ENCODE measurements at places on chromosomes 12 and 14.

DNA sequence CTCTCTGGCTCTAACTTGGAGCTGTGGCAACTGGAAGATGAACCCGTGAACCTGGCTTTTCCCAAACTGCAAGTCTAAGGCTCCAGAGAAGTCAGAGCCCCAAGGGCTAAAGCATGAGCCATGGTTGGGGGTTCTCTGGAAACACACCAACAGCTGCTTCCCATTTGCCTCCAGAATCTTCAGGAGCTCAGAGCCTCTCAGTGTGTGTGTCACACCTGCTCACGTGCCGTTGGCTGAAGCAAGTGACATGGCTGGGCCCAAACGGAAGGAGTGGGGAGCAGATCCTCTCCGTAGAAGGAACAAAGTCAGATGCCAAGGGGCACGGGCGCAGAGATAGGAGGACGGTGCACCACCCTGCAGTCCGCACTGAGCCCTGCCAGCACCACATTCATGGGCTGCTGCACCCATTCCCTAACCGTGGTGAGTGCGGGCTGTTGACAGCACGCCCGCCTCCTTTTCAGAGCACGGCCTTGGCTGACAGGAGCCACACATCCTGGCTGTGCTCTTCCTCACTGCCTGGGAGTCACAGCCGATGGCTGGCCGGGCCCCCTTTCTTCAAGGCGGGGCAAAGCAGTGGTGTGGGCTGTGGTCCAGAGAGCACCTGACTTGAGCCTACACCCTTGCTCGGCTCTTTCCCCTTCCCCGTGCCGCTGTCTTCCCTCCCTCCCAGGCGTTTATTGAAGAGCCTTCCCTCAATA is 16.6 kb upstream of the TRAF3 start:
- DNase-seq: no peak

GRCh38 chr12:6183689-6184428 is 16.3 kb upstream of the CD9 start:
- no peak for DNase-seq

DNA sequence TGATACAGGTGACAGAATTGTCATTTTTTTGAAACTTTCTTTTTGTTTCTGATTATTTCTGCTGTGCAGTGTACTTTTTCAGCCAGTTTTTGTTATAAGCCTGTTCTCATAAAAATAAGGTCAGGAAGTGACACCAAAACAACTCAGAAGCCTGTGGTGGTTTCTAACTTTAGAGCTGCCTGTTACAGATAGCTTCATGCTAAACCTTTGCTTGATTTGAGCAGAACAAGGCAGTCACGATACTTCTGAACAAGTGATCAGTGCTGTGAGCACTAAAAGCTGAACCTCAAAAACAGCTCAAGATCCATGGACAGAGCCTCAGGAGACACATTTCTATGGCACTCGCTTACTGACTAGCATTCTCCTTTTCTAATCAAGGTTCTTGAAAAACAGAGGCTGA is 82.0 kb downstream of the PRKCH start:
- DNase-seq: no peak

- no peak for DNase-seq
Measured at GRCh38 chr14:100910888-100911664, 7.6 kb upstream of the RTL1 start.

DNA sequence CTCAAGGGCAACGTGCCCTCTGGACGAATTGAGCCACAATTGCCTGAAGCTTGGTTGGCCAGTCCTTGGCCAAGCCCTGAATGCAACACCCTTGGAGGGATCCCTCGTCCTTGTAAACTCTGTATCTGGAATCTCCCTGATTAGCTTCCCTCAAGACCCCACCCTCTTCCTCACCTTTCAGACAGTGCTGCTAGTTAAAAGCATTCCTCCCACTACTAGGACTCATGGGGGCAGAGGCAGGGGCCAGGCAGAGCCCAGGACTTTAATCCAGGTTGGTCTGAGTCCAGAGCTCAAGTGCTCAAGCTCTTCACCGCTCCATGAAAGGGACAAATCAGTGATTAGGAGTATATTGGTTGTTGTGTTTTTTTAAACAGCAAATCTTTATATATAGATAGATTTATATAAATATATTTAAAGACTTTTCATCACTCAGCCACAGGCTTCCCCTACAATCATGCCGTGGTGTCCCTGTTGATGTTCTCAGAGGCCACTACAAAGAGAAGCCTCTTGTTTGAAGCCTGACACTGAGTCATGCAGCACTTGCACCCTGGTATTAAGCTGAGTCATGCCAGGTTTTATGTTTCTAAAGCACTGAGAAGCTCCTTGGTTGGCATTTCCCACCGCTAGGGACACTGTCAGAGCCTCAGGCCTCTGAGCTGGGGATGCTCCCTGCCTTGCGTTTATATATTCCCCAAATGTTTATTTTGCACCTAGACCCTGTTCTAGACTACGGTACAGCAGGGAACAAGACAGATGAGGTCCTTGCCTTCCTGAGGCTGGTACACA is 53.8 kb upstream of the GSC start:
- no peak for DNase-seq

DNA sequence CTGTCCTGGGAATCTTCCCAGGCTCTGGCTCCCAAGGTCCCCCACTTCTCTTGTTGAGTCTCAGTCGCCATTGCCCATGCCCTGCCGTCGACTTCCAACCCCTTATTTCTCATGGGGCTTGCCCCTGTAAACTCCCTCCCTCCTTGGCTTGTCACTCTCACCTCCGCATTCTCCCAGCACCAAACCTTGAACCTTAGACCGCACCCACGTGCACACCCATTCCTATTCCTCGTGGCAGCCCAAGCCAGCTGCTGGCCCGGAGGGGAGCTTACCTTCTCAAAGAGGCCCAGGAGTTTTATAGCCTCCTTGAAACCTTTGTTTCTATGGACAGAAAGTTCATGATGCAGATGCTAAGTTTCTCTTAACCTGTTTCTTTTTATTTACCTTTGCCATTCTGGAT is 4.6 kb downstream of the JDP2 start:
- no peak for DNase-seq

DNA sequence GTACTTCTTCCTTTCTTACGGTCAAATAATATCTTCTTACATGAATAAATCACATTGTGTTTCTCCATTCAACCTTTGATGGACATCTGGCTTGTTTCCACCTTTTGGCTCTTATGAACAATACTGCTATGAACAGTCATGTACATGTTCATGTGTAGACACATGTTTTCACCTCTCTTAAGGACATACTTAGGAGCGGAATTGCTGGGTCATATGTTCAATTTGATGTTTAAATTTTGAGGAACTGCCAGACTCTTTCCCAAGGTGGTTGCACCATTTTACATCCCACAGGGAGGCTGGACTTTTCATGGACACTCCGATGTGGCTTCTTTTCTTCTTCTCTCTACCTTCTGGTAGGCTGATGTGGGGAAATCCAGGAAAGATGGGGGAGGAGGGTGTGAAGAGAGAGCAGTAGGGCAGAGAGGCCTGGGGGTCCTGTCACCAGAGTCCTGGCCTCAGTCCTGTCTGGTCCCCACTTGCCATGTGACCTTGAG is 16.8 kb downstream of the LGMN start:
- DNase-seq: no peak

DNA sequence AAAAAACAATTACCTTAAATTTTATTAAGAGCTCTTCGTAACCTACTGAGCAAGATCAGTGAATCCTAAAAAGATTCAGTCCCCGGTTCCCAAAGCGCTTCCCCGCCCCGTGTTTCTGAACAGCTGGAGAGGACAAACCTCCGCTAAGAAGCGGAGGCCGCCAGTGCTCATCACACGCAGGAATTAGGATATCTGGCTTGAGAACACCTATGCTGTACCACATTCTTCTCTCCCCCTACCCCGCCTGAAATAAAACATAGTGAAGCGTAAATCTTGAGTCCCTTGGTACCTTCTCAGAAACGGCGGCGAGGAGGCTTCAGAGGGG is 774 bp upstream of the WDR20 start:
- DNase-seq: no peak

- no peak for DNase-seq
Measured at GRCh38 chr12:122596838-122597237, 69.8 kb downstream of the KNTC1 start.

DNA sequence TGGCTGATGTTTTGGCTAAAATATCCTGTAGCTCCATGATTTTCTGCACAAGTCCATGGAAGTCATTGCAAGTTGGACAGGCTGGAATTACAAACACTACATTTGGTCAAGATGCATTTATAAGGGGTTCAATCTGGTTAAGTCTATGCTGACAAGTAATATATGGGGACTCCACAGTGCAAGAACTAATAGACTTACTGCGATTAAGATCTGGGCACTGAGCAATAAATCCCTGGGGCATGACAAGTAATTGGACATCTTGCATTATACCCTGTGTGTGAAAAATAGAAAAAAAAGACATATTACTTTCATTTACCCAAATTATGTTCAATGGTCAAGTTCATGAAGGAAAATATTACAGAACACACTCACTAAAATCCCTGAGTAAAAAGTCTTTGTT is 99.1 kb downstream of the NELL2 start:
- no peak for DNase-seq

DNA sequence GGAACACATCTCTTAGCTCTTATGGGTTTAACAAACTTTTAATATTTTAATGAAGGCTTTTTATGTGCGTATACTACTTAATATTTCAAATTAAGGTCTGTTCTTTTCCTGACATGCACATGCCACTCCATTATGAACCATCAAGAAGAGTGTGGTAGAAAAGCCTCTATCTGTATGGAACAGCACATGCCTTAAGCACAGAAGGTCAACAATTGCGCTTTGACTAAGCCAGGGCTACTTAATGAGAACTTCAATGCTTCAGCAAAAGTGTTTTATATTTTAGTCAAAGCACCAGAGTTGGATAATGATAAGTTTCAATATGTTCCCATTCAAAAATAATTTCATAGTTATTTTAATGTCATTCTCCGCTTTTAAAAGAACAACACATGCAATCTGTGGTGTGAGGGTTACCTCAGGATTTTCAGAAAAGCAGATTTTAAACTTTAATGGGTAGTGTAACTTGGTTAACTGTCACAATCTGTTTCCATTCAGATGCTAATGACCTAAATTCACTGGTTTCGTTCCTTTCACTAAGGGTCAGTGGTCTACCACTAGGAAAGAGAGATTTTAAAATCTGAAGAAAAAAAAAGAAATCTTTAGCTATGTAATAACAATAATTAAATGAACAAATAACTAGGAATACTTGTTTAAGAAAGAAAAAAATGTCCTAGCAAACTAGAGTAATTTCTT is 193.4 kb upstream of the NOVA1 start:
- no peak for DNase-seq

- no peak for DNase-seq
Measured at GRCh38 chr12:112875608-112876007, 31.2 kb upstream of the OAS1 start.

DNA sequence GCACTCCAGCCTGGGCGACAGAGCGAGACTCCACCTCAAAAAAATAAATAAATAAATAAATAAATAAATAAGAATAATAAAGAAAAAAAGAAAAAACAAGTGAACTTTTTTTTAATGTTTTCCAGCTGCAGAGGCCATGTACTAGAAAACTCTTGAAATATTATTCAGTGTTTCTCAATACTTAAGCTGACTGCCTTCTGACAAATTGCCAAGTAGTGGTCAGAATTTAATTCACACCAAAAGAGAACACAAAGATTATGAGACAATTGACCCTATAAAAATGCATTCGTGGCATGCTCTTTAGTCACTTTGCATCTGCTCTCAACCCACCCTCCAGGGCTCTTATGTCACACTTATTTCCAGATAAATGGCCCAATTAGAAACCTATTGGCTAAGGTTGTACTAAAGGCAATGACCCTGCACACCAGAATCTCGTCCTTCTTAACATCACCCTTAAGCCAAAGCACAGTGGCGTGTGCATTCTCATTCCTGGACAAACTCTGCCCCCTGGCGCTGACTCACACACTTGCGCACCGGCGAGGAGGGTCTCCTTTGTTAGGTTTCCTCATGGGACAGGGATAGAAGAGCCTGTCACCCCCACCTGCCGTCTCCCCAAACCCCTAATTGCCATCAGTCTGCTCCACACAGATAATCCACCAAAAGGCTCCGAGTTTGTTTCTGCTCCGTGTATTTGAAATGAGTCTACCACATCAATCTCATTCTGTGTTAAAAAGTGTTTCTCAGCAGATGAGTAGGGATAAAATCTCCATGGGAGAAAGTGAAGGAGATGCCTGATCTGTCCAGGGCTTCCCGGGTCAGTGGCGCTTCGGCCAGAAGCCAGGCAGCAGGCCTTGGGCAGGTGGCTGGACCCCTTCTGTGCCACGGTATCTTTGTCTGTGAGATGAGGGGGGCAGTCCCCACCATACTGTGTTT is 73.1 kb upstream of the CEP83 start:
- DNase-seq: peak; percentile 64

- no peak for DNase-seq
Measured at GRCh38 chr14:26917086-26917485, 319.3 kb upstream of the NOVA1 start.

- no peak for DNase-seq
Measured at GRCh38 chr12:124956571-124956970, 32.4 kb downstream of the DHX37 start.

DNA sequence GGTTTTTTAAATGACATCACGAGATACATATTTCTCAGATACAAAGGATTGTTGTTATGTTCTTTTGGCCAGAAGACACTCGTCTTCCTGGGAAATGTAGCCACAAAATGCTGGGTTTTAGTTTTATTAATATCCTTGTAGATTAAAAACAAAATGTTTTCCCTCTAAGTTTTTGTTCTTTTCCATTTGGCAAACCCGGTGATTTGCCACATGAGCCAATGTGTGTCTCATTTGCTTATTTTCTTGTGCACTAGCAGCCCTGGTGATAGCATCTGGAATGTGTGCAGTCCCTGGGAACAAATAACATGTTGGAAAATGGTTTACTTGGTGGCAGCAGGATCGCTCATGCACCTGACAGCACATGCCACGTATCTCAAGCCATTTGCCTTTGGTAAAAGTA is 61.0 kb downstream of the HMGA2 start:
- no peak for DNase-seq

DNA sequence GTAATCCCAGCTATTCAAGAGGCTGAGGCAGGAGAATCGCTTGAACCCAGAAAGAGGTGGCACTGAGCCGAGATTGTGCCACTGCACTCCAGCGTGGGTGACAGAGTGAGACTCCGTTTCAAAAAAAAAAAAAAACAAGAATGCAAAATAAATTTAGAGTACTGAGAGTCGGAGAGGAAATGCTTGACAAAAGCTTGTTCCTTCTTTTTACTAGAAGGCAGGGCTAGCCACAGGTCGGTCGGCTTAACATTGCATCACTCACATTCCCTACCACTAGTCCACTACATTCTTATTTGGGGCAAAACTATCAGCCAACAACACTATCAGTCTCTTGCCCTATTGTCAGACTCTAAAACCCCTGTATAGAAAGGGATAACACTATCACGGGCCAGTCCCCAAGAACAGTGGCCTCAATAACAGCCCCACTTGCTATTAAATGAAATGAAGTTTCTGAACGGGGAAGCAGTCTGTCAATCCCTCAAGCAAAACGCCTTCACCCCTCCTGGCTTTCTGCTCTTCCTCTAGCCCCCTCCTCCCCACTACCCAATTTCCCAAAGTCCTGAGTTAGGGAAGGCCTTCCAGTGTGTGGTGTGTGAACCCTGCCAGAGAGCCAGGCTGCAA is 1.0 kb downstream of the RNF41 start:
- DNase-seq: no peak

Measured in DMS153 (cell line).